Right forelimb (tissue), 1 donor: ENCODE measurements at places on chromosomes 5 and 9.

- DNase-seq, result no peak
Measured at GRCh38 chr9:73549991-73550390, 398.3 kb downstream of the ANXA1 start.

DNA sequence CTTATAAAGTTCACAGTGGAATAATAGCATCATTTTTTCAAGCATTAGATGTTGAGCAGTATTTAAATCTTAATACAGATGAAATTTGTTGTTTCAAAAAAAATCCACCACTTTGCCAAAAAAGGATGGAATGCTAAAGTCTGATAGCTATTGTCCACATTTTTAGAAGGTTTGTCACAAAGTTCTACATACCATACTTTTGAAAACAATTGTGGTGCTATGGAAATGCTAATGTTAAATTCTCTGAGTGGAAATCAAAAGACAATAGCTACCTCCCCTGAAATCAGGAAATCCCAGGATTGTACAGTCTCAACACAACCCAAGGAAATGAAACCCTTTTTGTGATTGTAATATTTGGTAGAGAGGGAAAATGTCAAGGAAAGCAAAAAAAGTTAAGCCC is 19.3 kb upstream of the GRAMD2B start:
- DNase-seq, result no peak

DNA sequence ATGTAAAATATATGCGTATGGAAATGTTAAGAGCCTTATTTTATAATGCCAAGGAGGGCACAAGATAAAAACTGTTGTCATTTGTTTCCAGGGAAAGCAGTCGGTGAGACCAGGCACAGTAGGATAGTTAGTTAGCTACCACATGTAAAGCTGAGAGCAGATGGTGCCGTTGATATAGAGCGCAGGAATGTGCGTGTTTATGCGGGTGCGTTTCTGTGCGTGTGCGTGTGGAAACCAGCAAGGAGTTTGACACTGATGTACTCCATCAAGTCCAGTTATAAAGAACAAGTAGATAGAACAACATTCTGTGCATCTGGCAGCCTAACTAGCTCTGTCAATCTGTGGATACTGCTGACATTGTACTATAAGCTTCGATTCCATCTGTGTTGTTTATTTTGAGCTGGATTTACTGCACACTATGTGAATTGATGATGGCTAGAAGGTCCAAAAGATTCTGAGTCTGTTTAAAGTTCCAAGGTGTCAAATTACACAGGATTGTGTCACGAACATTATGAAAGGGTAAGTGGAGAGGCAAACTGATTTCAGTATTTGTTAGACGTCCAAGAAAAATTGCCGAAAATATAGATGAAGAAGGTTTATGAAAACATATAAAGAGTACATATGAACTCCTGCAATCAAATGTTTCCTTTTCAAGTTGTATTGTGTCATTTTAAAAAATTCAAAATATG is 494.9 kb upstream of the MEF2C start:
- DNase-seq, result no peak

GRCh38 chr9:69299315-69299714 is 25.7 kb upstream of the ENTREP1 start:
- no peak for DNase-seq

- DNase-seq, result no peak
Measured at GRCh38 chr5:154498994-154499393, 21.0 kb upstream of the HAND1 start.
